ENCODE measurements at places on chromosomes 1 and 21.

- H3K4me1 ChIP-seq = no peaks in the 10 kb centered on the region
- H3K36me3 ChIP-seq = no peaks in the 10 kb centered on the region
- H3K4me3 ChIP-seq = no peak overlapping the region
- no peaks in the 10 kb centered on the region for H3K27me3 ChIP-seq
- no peak overlapping the region for H3K27ac ChIP-seq
Measured at GRCh38 chr1:72830606-72831390, 548.5 kb upstream of the NEGR1 start.

GRCh38 chr1:212310383-212310782 lies 25.2 kb downstream of the PPP2R5A start:
- peaks cover 35% of the 10 kb centered on the region for H3K36me3 ChIP-seq
- H3K27ac ChIP-seq = no peak overlapping the region
- no peaks in the 10 kb centered on the region for H3K27me3 ChIP-seq
- H3K4me3 ChIP-seq = no peak overlapping the region
- no peak for DNase-seq

DNA sequence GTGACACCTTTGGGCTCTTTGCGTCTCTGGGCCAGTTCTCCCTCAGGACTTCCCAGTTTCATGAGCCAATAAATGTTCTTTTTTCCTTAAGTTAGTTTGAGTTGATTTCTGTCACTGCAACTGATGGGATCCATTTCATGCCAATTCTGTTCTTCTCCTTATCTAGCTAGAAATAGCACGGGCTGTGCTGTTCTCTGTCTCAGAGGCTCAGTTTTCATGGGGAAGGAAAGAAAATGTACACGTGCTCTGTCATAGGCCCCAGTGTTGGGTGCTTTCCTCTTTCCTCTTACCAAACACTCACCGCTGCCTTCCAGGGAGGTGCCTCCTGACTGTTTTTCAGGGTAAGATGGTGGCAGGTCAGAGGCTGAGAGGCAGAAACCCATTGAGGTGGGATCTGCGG lies 43.2 kb upstream of the ACTL8 start:
- no peaks in the 10 kb centered on the region for H3K27me3 ChIP-seq
- H3K4me3 ChIP-seq = no peak overlapping the region
- H3K4me1 ChIP-seq = no peaks in the 10 kb centered on the region
- H3K27ac ChIP-seq = no peak overlapping the region
- no peak for DNase-seq
- no peaks in the 10 kb centered on the region for H3K36me3 ChIP-seq

GRCh38 chr1:39827201-39827600 lies 38.5 kb upstream of the BMP8B start:
- no peaks in the 10 kb centered on the region for H3K36me3 ChIP-seq
- no peak overlapping the region for H3K4me3 ChIP-seq
- no peaks in the 10 kb centered on the region for H3K27me3 ChIP-seq
- H3K4me1 ChIP-seq = no peaks in the 10 kb centered on the region
- no peak for DNase-seq

- H3K4me1 ChIP-seq = no peaks in the 10 kb centered on the region
- no peak for DNase-seq
- no peak overlapping the region for H3K4me3 ChIP-seq
- H3K27ac ChIP-seq = no peak overlapping the region
- no peaks in the 10 kb centered on the region for H3K36me3 ChIP-seq
Measured at GRCh38 chr1:75502776-75503175, 108.1 kb downstream of the SLC44A5 start.
